ENCODE measurements at places on chromosomes 11 and 22. TPM values are rescaled to one million over a fixed set of nuclear protein-coding genes. Genes with fewer than 3 reads are reported as not detected.

Gene XKR3
- total RNA-seq: not detected

Gene LRP4
- 0.12 TPM for total RNA-seq

Gene NUP160
- total RNA-seq: 60.0 TPM

Gene CHRNA10
- total RNA-seq: 2.4 TPM

Gene OR2AT4
- total RNA-seq: not detected

Gene KCNQ1
- total RNA-seq: 9.2 TPM

Gene ESRRA
- 46.6 TPM for total RNA-seq

Gene RTN4RL2
- total RNA-seq: not detected

Gene CHRM1
- not detected for total RNA-seq

Gene MLC1
- total RNA-seq: 2.9 TPM

Gene PRCP
- total RNA-seq: 21.8 TPM

Gene SLC22A6
- total RNA-seq: not detected

Gene HSCB
- total RNA-seq: 17.6 TPM

Gene NRXN2
- total RNA-seq: 0.23 TPM

Gene SCN4B
- 0.54 TPM for total RNA-seq

Gene RASSF10
- total RNA-seq: not detected

Gene CYB5R2
- 2.4 TPM for total RNA-seq

Gene GLB1L2
- 2.0 TPM for total RNA-seq

Gene PTPRCAP
- 424 TPM for total RNA-seq

Gene KRTAP5-10
- not detected for total RNA-seq

Gene TIGD3
- 1.1 TPM for total RNA-seq

Measured in activated CD8-positive, alpha-beta memory T cell treated with anti-CD3 and anti-CD28 coated beads, Interleukin-2, amount 10 ng/mL, durations not matched to agents 7 days and 5 days (primary cell).